ENCODE measurements at places on chromosomes 13 and 19.

DNA sequence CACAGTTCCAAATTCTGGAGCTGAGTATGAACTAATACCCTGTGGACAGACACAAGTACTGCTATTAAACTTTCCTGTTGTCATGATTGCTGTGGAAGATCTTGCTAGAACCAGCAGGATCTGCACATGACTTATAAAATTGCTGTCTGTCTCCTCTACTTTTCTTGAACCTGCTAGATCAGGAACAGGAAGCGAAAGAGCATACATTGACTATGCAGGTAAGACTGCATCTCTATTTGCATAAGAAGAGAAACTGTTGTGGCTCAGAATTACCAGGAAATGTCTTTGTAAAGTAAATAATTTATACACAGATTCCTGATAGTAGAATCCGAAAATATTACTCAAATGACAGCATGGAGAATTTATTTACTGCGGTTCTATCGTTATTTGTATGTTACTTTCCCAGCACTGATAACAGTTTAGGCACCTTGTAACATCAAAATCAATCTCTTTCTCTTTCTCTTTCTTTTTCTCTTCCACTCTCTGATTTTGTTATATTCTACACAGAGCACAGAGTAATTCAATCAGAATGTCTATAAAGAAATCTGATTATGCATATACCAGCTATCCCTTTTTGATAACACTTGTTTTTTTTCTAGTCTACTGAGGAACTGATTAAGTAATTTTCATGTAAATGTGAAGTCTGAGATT lies 226.5 kb downstream of the MYO16 start:
- DNase-seq = no peak

GRCh38 chr13:46339035-46339666 lies 47.9 kb downstream of the RUBCNL start:
- peak; percentile 92 for DNase-seq

GRCh38 chr13:39768962-39769361 lies 113.5 kb downstream of the COG6 start:
- no peak for DNase-seq

GRCh38 chr13:60671386-60671785 lies 274.4 kb downstream of the TDRD3 start:
- no peak for DNase-seq

GRCh38 chr13:32737111-32737571 lies 150.9 kb downstream of the PDS5B start:
- DNase-seq = no peak

DNA sequence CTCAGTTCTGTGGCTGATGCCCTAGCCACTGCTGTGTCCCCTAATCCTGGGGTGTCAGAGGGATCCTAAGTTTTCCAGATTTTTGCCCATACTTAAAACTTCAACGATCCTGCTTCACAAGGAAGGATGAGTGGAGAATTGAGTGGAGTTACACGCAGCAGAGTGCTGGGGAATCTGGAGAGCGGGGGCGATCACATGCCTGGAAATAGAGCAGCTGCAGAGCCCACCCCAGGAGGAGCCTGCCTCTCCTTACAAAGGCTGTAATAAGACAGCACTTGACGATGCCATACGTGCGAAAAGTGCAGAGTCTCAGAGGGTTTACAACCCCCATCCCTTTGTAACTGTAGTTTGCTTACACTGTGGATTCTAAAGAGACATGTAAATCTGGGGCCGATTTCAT lies 40.6 kb downstream of the SUGP2 start:
- DNase-seq = no peak

- no peak for DNase-seq
Measured at GRCh38 chr13:36405151-36405550, 27.1 kb upstream of the CCNA1 start.

DNA sequence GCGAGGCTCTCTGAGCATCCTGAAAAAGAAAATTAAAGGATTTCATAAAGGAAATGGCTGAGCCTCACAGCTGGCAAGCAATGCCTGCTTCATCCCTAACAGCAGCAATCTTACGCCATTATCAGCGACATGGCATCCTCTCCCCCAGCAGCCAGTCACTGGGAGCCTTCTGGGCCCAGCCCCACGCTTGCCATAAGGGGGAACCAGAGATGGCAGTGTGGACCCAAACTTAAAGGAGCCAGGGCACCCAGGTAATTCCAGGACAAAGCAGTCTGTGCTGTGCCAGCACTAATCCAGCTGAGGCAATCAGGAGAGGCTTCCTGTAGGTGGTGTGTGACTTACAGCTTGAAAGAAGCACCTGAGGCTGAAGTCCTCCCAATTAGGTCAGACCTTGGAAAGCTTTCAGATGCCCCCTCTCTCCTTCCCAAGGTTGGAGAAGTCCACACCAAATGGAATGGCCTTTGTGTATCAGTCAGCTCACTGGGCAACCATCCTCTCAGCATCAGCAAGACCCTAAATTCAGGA lies 10.3 kb downstream of the VSTM2B start:
- no peak for DNase-seq

DNA sequence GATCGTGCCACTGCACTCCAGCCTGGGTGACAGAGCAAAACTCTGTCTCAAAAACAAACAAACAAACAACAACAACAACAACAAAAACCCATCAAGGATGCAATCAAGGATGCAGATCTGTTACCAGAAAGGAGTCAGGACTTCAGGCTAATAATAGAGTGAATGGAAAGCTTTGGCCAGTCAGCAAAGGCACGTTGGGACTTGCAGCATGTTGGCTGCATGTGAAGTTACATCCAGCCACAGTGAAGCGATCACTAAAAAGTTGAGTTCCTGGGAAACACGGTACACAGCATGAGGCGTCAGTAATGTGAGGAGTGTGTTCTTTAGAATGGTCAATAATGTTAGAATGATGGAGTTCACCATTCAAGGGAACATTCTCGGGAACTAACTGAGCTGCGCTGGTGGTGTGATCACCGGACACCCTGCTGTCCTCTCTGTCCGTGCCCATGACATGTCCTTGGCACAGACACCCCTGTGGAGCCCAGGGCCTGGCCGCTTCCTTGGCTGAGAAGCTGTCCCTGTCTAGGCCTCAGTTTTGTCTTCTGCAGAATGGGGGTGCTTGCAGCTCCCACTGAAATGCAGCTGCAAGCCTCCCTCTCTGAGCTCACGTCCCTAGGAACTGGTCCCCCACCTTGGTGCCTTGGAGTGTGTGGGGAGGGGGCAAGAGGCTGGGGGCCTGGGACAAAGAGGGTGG lies 2.3 kb upstream of the LGALS7B start:
- no peak for DNase-seq

DNA sequence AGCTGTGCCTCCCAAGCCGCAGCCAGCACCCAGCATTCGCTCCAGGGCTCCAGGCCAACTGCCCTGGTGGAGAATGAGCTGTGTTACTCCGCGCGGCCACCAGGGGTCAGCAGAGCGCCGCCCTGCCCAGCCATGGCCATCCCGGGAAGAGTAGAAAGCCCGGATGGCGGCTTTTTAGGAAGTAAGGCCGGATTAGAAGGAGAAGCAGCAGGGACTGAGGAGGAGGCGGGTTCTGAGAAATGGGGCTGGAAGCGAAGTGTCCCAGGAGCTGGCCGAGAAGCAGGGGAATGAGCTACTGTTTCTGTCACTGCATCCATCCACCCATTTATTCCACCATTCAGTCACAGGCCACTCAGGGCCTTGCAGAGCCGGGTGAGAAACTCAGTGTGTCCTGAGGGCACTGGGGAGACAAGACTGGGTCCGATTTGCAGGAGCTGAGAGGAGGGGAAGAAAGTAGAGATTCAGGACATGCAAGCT lies 6.6 kb upstream of the NPAS1 start:
- DNase-seq = peak; percentile 88

All from NB4 (cell line).